AG08395 (cell line): ENCODE measurements at places on chromosomes 5 and 9.

DNA sequence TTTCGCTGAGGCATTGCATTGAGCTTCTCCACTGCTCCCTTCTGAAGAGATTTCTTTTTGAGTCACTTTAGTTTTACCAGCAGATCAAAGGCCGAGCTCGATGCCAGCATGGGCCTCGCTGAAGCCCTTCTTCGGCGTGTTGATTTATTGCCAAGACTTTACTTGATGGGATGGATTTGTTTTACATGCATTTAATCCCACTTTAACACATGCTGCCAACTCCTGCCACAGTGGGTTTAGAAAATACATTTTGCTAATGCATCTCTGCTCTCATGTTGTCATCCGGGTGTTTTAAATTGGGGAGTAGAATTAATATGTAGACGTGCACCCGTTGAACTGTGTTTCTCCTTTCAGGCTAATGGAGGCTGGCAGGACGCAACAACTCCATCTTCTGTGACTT lies 218.3 kb downstream of the PBX3 start:
- DNase-seq, result no peak

DNA sequence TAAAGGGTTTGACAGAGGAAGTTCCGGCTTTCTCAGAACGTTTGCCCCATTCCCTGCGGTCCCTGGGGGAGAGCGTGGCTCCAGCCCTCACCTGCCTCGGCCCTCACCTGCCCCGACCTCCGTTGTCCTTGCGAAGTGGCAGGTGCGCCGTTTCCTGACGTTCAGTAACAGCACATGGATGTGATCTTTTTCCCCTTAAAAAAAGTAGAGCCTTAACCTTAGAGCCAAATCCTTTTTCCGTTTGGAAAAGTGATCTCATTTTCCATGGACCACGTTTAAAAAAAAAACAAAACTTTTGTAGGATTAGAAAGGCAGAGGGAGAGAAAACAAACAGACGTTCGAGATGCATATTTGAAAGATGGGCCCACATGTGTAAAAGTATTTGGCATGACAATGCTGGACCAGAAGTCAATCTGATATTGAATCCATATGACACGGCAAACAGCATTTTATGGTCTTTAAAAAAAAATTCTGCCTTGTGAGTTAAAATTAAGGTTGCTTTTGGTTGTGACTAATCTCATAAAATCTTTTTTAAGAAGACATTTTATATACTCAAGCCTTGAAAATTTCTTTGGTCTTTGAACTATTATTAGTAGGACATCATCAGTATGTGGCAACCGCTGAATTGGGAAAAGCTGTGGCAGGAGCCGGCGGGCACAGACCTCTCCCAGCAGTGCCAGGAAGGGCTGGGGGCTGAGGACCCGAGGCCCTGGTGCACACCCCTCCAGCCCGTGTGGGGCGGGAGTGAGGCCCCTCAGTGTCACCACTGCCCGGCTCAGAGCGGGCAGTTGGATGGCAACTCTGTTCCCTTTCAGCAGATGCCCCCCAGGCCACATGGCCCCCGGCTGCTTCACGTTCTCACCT lies 42.5 kb upstream of the EXOC3 start:
- DNase-seq, result peak; percentile 67

DNA sequence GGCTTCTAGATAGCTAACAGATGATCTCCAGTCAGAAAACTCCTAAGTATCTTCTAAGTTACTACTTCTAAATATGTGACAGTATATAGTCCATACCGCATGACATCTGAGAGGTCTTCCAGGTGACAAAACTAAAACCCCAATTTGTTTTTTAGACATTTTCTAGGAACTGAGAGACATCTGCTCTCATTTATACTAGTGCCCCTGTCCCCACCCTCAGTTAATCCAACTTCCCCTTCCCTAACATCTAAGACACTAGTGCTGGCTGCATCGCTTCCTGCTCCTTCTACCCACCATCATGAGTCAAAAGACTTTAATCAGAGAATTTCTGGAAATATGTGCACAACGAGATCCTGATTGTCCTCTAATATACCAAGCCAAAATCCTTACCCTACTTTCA lies 37.9 kb downstream of the FBXW11 start:
- no peak for DNase-seq

- DNase-seq, result peak; percentile 54
These were observed 184.6 kb downstream of the ACTL7B start for GRCh38 chr9:108671176-108671575.

GRCh38 chr5:87081511-87082372 lies 185.9 kb upstream of the RASA1 start:
- DNase-seq, result no peak
